ENCODE measurements at places on chromosomes 4 and X.

- no peak for DNase-seq
Measured at GRCh38 chr4:186936496-186937375, 213.1 kb upstream of the FAT1 start.

DNA sequence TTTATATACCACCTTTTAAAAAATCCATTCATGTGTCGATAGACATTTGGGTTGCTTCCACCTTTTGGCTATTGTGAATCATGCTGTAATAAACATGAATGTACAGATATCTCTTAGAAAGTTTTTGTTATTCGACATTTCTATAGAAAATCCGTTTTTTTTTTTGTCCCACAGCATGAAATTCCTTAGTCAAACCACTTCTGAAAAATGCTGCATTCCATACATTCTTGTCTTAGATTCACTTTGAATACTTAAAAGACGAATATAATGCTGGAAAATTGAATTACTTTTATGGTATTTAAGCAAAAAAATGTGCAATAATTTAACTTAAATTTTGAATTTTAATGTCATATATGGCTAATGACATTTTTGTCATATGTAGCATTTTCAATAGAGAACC is 1345.5 kb downstream of the TECRL start:
- no peak for DNase-seq

DNA sequence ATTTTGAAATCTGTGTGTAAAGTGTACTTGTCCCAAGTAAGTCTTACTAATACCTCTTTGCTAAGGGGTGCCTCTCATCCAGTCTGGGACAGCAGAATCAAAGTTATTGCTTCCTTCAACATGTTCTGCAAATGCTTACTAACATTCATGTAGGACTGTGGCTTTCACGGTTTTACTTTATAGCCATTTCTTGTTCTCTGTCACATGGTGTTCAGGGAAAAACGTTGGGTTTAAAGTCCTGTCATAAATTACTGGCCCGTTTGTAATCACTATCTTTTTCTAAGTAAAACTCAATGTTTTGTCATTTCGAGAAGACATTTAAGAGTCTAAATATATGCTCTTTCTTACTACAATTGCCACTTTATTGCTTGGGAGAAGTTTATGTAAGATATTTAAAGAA is 321.1 kb downstream of the STIM2 start:
- no peak for DNase-seq

DNA sequence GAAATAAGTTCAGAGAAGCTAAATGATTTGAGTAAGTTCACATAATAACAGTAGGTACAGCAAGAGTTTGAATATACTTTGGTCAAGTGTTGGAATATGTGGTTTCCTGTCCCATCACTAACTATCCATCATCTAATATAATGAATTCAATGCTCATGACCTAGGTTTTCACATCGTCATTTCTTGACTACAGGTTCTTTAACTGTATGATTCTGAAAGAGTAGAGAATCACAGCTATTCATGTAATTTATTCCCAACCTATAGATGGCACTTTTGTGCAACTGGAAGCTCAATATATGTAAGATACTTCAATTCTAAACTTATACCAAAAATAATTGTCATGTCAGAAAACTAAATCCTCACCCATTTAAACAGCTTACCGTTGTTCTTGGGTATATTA is 53.1 kb downstream of the TIGD2 start:
- DNase-seq: no peak

GRCh38 chr4:149933883-149934282 is 118.2 kb upstream of the IQCM start:
- DNase-seq: no peak

DNA sequence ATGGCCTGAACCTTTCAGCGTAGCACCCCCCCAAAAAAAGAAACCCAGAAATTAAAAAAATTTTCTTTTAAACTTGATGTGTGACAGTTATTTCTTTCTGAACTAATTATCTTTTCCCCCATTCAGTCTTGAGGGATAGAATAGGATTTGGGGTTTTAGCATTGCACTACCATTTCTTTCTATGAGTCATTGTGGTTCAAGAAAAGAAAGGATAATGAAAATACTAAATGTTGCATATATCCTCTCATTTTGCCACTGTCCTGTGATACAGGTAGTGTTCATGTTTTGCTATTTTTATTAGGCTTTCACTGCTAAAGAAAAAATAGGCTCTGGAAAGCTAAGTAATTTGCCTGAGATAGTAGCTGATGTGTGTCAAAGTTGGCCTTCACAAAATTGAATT is 39.4 kb upstream of the DCK start:
- no peak for DNase-seq

DNA sequence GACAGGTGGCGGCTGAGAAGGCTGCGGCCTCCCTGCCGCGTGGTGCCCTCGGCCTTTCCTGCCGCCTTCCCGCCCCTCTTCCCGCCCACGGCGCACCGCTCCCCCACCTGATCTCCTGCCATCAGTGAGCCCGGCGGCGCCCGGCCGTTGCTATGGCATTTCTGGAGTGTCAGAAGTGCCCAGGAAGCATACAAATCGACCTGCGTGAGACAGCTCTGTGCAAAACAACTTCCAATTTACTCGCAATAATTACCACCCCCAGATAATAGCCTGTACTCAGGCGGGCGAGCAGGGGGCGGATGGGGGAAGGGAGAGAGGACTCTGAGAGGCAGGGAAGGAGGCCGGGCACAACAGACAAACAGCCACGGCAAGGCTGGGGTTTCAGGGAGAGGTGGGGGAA is 16.6 kb upstream of the ERCC6L start:
- DNase-seq: no peak

DNA sequence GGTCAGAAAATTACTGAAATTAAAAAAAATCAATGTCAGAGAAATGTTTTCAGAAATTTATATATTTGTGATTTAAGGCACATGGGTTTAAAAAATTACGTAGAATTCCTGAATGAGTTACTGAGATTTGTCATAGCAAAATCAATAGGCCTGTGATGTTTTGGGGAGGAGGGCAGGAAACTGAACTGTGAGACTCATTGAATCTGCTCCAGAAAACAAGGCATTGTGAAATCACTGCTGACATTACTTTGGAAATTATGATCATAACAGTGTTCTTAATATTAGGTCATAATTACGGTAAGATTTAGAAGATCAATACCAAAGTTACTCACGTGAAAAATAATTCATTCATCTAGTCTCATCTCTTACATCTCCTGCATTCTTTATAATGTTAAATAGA is 5.3 kb downstream of the FGF5 start:
- DNase-seq: no peak

GRCh38 chr4:26388671-26389070 is 67.9 kb downstream of the RBPJ start:
- no peak for DNase-seq

DNA sequence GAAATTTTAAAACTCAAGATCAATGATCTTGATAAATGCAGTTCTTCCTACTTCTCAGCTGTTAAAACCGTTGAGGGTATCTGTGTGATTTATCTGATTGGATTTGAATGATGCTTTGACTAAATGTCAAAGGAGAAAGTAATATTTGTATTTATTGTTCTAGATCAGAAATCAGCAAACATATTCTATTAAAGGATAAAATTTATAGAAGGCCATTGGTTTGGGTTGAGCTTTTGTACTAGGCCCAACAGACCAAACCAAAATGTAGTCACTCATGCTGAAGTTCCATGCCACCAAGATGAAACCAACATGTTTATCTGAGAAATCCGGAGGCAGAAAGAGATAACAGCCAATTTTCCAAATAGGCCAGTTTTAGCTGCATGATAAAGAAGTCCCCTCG is 64.5 kb upstream of the BMP2K start:
- DNase-seq: no peak

GRCh38 chrX:132694382-132694781 is 205.5 kb upstream of the MBNL3 start:
- DNase-seq: no peak

DNA sequence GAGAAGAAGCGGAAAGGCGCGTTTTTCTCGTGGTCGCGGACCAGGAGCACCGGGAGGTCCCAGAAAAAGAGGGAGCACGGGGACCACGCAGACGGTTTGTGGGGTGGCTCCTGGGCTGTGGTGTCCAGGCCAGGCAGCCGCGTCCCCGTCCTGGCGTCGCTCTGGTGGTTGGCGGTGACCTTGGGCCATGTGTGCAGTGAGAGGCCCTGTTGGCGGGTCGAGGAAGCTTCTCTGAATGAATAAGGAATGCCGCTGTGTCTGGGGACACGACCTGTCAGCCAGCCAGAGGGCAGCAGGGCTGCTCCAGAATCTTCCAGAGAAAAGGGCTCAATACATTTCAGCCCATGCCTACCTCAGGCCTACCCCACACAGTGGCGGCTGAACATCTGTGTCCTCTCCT is 24.3 kb upstream of the HGFAC start:
- DNase-seq: no peak

DNA sequence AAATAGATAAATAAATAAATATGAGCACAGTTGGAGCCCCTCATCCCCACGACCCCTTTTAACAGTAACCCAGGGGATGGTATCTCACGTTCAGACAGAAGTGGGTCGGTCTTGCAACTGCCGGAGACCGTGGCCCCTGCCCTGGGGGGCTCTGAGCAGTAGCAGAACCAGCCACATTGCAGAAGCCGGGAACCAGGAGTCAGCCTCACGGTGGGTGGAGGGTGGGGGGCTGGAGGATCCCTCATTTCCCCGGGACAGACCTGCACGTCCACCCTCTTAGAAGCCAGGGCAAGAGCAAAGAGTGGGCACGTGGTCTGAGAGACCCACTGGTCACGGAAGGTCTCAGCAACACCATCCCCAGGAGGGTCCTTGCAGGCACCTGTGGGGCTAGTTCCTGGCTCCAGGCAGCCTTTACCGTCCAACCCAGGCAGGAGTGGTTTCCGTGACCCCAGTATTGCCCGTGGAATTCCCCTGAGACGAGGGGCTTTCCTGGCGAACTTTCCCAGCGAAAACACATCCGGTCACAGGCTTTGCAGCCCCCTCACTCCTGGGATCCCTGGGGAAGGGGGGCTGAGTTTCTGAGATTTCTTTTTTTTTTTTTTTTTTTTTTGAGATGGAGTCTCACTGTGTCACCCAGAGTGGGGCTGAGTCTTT is 8.8 kb upstream of the IL3RA start:
- DNase-seq: no peak

DNA sequence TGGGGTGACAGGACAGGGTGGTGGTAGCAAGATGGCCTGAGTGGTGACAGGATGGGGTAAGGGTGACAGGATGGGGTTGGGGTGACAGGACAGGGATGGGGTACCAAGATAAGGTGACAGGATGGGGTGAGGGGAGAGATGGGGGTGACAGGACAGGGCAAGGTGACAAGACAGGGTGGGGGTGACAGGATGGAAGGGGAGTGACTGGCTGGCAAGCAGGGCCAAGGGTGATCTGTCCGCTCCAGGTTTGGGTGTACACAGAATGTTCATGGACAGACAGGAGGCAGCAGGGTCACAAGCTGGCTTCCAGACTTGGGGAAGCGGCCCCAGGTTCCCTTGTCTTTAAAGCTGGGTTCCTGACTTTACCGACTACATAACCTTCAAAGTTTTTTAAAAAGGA is 23.3 kb downstream of the RNF212 start:
- no peak for DNase-seq

DNA sequence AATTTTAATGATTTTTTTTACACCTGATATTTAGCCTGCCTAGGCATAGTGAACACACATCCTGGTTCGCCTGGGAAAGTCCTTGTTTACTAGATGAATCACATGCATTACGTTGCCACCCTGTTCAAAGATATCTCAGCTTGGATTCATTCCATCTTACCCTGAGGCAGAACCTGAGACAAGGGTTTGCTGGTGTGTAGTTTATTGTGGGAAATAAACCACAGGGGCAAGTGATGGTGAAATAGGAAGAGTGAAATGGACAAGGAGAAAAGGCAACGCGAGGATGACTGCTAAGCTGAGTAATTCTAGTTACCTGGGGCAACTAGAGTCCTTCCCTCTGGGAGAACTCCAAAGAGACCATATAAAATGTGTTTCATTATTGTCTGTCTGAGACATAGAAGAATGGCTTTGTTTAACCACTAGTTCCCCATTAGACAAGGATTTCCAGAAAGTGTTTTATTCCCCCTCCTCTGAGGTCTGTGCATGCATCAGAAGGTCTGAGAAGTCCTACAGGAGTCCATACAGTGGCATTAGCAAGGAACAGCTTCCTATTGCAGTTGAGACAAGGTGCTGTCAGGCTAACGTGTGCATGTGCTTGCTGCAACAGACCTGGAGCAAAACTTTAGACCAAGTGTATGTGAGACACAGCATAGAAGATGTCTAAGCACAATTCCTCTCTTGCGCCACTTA is 797.3 kb upstream of the FRG1 start:
- DNase-seq: no peak

GRCh38 chrX:96906741-96907140 is 23.0 kb downstream of the RPA4 start:
- DNase-seq: no peak

DNA sequence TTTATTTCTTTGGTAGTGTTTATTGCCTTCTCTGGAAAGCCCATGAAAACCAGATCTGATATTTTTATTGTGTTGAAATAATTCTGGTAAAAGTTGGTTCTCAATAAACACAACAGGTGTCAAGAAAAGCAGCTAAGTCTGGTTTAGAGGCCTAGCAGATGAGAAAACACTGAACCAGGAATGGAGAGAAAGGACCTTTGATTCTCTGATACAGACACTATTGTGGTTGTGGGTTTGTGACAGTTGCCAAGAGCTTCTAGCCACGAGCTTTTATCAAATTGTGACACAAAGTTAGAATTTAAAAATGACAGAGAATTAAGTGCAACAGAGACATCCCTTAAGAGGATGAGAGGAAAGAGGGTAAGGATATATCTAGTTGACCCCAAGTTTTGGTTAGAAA is 42.6 kb downstream of the DDIT4L start:
- DNase-seq: no peak

DNA sequence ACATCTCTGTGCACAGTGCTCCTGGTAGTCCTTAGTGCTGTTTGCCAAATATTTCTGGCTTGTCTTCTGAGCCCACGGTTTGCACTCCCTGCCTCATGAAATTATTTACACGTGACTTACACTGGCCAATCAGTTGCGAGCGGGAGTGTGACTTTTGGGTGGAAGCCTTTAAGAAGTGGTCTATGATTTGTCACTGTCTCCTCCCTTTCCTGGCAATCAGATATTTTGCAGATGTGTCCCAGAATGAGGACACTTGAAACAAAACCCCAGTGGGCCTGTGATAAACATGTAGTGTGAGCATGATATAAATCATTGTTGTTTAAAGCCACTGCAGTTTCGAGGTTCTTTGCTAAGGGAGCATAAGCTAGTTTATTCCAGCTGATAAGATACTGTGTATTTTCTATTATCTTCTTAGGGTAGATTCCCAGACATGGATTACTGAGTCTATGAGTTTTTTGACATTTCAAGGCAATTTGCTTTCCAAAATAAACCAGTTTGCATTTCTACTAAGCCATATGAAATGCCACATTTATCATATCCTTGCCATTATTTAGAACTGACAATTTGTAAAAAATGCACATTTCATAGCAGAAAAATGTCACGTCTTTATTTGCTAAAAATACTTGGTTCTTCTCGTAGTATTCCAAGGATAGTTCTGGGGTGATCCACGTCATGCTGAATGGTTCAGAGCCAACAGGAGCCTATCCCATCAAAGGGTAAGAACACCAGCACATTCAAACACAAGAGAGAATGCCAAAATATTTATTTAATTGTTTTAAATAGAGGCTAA is 12.0 kb downstream of the BST1 start:
- DNase-seq: no peak

Measured in stimulated activated CD8-positive, alpha-beta memory T cell treated with anti-CD3 and anti-CD28 coated beads, Interleukin-15, amount 100 ng/mL, for 1 hour (primary cell).